ENCODE measurements at places on chromosomes 4 and X.

- peak; percentile 58 for DNase-seq
These were observed 287.2 kb downstream of the OPHN1 start for GRCh38 chrX:68146054-68146453.

DNA sequence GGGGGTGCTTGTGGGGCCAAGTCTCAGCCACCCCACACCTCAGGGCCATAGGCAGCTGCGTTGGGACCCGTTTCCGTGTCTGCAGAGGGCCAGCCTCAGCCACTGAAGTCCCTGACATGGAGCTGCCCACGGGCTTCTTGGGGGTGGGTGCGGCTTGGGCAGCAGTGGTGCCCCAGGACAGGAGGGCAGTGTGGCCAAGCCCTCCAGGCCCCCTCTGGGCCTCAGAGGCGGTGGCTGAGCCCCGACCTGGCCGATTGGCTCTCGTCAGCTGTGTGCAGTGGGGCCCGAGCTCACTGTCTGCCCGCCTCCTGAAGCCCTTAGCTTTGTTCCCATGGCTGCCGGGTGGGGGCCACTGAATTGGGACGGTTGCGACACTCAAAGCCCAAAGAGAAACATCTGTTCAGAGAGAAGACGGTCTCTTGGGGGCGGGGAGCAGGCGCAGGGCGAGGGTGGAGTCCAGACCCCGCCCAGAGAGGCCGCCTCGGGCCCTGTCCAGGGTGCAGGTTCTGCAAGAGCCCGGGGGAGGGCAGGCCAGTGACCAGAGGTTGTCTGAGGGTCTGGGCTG is 9.1 kb downstream of the FGFR3 start:
- DNase-seq: no peak

DNA sequence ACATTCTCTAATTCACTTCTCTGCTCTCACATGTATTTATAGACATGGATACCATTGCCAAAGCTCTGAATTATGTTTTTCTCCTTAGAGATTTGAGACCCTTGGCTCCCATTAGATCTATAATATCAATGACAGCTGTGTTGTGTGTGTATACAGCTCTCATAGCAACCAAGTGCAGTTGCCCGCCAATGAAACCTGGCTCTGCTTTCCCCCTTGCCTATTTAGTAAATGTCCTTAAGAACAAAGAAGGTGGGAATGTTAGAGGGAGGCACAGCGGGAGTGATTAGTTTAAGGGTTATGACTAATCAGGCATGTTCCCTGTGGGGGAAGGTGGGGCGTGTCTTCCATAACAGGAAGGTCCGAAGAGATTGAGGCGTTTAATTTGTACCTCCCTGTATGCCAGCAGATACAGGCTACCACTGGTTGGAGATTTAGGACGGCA is 100.5 kb upstream of the TBC1D9 start:
- DNase-seq: peak; percentile 74

DNA sequence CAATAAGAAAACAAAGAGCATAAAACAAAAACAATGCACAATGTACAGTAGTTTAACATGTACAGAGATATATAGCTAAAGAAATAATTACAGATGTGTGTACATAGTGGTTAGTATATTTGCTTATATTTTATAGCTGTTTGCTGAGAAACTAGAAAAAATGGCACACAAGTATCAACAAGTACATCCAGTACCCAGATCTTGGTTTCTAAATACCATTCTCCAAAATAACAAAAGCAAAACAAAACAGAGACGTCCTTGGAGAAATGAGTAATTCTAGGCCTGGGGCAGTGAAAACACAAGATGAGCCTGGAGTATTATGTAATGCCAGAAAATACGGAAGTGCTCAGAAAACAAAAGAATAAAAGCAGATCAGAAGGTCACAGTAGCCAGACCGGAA is 189.6 kb downstream of the TMEM47 start:
- DNase-seq: peak; percentile 2

- DNase-seq: no peak
These were observed 43.3 kb upstream of the TEX13A start for GRCh38 chrX:105263801-105264200.

GRCh38 chrX:16487620-16488385 is 162.2 kb upstream of the S100G start:
- DNase-seq: no peak

DNA sequence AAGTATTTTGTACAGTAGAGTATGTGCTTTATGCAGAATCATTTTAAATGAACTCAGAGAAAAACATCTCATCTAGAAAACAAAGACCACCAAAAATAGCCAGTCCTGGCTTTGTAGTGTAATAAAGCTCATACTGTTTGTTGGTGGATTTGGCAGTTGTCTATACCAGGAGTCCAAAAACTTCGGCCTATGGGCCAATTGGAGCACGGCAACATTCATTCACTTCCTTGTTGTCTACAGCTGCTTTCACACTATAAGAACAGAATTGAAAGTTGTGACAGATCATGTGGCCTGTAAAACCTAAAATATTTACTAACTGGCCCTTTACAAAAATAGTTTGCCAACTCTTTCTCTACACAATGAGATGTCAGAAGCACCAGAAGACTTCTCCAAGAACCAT is 5.3 kb downstream of the FBXW7 start:
- DNase-seq: no peak

DNA sequence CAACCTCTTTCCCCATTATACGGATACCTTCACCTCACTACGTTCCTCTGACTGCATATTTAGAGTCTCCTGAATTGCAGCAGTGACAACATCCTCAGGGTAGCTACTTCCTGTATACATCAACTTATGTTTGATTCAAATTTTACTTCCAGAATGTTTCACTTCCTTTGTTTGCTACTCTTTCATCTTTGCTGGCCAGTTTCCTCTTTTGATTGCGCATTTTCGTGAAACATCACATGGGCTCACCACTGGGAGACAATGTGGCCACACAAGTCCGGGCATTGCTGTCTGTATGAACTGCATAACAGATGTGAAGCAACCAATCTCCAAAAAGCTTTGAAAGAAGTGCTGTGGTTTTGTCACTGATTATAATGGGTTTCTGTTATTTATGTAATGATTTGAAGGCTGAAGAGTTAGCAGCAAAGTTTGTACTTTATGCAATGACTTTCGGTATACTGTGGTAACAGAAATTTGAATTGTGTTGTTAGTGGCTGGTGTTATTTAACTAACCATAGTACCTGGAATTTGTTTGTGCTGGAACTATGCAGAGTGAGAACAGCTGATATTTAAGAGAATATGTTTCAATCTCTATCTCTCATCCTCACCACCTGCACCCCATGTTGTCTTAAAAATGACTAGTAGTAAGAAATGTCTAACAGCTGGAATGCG is 7.4 kb downstream of the SNCA start:
- DNase-seq: no peak

DNA sequence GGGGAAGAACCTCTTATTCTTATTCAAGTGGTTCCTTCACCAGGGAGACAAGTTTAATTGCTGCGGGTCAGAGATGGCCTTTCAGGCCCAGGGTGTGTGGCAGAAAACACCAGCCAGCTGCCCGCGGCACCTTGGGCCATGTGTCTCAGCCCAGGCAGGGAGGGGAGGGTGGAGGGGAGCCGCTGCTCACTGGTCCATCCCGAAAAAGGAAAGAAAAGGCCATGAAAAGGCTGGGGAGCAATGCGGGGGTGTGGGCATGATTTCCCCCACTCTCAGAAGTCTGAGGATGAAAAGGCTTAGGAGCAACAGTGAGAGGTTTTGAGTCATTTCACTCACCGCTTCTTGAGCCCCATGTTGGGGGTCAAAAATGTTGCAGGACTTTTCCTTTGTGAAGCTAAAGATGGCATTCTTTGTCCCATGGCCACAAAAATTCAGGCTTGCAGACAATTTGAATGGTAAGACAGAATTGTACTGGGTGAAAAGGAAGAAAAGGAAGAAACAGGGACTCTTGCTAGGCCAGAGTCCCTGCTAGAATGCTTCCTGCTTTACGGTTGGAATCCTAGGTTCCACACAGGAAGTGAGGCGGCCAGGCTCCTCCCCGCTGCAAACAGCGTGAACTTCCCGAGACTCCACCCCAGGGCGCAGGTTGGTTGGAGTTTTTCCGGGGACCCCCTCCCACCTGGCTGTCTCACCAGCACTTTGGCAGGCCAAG is 17.4 kb upstream of the FAM47E start:
- DNase-seq: peak; percentile 47

- no peak for DNase-seq
These were observed 29.5 kb downstream of the LIN54 start for GRCh38 chr4:82981138-82981537.
